Fibroblast of the aortic adventitia (primary cell): ENCODE measurements at places on chromosomes 4 and X. TPM values are rescaled to one million over a fixed set of nuclear protein-coding genes. Genes with fewer than 3 reads are reported as not detected.

Gene AR
- 4.8 and 6.3 TPM in 2 replicates for total RNA-seq

Gene NAA11
- not detected in 2 replicates for total RNA-seq

Gene L1CAM
- total RNA-seq = 0.36 and 1.6 TPM in 2 replicates

DNA sequence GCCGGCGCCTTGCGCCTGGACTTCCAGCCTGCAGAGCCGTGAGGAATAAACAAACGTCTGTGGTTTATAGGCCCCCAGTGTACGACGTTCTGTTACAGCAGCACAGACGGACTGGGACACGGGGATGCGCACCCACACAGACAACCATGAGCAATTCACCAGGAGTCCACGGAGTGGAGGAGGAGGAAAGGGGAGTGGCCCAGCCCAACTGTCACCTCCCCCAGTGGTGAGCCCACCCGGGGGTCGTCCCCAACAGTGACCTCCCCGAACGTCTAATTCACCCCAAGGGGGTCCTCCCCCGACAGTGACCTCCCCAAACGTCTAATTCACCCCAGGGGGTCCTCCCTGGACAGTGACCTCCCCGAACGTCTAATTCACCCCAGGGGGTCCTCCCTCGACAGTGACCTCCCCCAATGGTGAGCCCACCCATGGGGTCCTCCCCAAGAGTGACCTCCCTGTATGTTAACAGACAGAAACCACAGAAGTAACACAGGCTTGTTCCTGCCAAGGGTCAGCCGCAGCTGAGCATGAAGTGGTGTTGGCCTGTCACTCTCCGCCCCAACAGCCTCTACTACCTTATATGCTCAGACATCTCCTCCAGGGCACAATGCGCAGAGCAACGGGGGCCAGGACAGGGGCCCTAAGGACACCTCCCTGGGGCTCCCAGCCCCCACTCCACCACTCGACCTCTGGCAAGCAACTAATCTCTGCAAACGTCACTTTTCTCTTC is 6.2 kb downstream of the GAK start:
- no peak for DNase-seq

DNA sequence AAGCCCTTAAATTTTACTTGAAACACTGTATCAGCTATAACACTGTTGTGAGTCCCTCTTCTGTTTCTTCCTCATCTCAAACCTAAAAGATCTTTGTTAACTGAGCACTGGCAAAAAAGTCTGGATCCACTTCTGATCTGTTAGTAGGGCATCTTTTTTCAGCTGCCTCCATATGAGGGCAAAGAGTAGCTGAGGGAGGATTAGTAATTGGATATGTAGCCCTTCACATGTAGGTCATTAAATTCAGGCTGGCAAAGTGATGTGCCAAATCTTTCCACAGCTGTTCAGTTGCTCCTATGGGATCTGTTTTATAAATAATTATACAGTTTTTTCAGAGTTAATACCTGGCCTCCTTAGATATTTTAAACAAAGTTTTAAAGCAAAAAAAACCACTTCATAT is 1.1 kb upstream of the TRMT10A start:
- no peak for DNase-seq

DNA sequence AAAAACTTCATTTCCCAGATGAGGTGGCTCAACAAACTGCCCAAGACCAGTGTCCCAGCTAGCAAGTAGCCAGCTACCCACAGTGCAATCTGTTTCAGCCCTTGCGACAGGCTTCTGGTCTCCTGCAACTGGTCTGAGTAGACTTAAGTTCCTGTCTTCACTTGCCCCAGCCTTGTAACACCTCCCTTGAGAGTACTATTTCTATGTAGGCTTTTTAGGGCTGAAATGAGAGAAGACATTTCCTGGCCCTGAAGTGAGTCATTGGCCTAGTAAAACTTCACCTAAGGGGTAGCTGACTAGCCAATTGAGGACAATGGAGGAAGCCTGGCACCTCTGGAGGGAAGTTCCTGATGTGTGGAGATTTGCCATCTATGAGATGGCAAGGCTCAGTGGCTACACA is 80.1 kb upstream of the STIM2 start:
- peak; percentile 58 for DNase-seq

DNA sequence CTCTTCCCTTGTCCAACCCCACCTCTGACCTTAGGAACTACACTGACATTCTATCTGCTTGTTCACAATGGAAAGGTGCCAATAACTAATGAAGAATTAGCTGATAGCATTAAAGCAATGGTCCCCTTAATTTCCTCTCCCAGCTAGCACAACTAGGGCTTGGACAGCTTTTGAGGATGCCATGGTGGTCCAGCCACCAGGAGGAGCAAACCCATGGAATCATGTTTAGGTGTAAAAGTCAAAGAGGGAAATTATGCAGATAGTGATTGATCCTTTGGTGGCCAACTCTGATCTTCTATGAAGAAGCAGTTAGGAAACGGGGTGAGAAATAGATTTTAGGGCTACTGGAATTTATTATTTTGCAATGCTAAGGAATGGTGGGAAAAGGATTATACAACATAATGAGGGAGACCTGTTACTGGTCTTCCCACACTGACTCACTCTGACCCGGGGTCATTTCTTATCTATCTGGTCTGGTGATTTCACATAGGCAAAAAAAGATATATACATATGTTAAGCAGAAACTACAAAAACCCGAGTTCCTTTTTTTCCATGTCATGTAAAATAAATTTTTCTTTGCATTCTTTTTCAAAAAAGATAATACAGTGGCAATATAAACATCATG is 45.8 kb upstream of the FBXW7 start:
- DNase-seq = no peak

DNA sequence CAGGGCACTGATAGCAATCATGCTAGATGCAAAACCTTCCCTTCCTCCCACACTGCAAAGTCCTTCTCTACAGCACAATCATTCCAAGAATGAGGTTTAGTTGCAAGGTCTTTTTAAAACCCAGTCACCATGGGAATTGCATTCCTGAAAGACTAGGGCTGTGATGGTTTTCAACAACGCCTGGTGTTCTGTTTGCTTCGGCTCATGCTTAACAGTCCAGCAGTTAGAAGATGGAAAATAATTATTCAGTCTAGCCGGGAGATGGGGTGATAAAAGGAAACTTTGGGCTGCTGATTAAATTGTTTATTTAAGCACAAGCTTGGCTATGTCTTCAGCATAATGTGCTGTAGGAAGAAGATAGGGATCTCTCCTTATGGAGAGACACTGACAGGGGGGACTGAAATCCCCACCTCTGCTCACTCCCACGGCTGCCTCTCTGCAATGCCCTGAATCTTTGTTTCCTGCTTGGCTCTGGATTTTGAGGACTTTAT is 211.4 kb downstream of the MID1IP1 start:
- peak; percentile 66 for DNase-seq

GRCh38 chr4:121819216-121819965 is 4.3 kb downstream of the CCNA2 start:
- peak; percentile 28 for DNase-seq

- peak; percentile 47 for DNase-seq
These were observed 30.1 kb downstream of the KDM6A start for GRCh38 chrX:44903107-44903506.

- DNase-seq = no peak
These were observed 155.9 kb upstream of the MAOA start for GRCh38 chrX:43500246-43500645.

DNA sequence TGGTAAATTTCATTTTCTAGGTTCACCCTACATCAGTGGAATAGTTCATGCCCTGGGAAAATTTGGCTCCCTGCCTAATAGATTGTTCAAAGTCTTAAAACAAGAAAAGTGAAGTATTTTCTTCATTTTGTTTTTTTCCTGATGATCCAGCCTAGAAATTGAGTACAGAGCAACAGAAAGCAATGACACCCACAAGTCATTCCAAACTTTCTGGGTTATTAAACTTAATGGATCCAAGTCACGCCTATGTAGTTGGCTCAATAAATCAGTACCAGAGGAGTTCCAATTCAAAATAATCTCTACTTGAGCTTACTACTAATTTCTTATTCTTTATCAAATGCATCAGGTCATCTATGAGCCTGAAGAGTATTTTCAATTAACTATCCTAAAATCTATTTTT is 937.6 kb upstream of the SLIT2 start:
- DNase-seq = no peak

GRCh38 chr4:83618431-83618830 is 82.5 kb downstream of the GPAT3 start:
- peak; percentile 85 for DNase-seq
